ENCODE measurements at places on chromosomes 3 and 15.
A peak's percentile ranks its signal among the peaks of the same experiment; 100 is the strongest.

DNA sequence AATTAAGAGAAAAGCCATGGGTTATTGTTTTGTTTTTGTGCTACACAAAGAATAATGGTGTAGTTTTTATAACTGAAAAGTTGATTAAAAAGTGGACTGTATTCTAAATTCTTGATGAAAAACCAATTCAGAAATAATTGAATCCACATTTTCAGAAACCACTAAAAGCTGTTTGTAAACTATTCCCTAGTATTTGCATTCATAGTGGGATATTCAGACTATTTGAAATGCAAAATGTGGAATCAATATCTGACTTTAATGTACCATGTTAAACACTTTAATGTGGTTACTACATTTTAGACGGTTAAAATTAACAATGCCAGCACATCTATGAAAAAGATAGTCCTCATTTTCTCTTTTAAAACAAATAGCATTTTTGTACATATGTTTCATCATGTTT lies 104.6 kb downstream of the ZIC4 start:
- no peak for DNase-seq

DNA sequence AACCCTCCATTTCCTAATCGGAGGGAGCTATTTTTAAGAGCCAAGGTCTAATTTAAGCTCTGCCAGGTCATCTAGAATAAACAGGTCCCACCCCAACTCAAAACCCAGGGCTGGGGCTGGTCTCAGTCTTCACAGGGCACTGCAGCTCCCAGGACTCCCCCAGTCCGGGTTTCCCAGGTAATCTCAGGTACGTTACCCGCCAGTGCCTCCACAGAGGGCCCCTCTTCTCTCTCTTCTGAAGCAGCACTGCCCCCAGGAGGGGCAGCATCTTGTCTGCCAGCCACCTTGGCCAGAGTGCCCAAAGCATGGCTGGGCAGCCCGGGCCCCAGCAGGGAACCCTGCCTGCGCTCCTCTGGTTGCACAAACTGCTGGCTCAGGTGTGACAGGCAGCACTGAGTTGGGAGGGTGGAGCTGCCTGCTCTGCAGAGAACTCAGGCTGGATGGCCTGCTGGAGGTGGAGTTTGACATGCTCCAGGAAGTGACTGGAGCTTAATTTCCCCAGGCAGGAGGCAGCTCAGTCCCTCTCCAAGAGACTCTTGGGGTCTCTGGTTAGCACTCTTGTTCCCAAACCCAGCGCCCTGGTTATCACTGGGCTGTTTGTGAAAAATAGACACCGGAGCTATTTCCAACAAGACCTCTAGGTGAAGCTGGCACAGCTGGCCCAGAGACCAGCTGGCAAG lies at the start of gene PLA2G4F:
PLA2G4F (minus strand) TSS at position 394 of the 680 bp plus-strand sequence; CDS start at position 307, 87 bp downstream.
- no peak for DNase-seq

GRCh38 chr3:46864061-46864881 lies 1.0 kb upstream of the MYL3 start:
- DNase-seq = no peak

- DNase-seq = no peak
These were observed 135.0 kb downstream of the GREM1 start for GRCh38 chr15:32852771-32853170.

DNA sequence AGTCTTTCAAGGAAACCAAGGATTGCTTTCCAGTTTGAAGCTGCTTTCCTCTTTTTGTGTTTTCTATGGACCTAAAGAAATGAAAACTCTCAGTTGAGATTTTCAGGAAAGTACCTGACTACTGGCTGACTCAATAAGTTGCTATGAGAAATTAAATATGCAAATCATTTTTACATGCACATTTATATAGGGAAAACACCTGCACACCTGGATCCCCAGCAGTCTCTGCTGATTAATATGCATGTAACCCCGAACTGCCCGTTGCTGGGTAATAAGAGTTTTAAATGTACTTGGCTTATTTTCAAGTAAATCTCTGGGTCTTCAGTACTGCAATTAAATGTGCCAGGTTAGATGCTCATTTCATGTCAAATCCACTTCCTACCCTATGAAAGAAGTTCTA lies 77.2 kb downstream of the KBTBD8 start:
- no peak for DNase-seq

DNA sequence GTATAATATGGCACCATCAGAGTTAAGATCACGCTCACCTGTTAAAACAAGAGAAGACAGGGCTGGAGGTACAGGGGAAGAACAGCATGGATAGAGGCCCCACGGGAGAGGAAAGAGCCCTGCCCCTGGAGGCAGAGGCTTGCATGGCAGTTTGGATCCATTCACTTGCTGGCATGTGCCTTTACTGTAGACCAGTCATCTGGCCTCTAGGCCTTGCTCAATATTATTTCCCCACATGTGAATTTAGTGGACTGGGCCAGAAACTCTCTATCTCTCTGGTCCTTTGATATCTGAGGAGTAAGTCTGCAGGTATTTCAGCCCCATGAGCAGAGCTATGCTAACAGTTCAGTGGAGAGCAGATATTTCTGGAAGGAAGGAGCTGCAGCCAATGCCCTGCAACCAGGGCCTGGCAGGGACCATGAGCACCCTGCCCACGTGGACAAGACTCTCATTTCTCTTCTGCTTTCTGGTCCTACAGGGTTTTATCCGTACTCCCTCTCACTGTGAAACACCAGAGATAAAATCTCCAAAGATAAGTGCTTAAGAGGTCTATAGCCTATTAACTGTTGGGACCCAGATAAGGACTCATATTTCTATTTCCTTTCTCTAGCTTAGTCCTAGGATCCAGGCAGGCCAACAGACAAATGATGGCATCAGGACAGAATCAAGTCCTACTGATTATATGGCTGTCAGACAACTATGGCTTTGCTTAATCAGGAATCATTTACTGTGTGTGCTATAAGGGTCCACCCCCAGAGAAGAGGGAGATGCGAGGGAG lies 65.0 kb downstream of the CLDN11 start:
- DNase-seq = no peak

DNA sequence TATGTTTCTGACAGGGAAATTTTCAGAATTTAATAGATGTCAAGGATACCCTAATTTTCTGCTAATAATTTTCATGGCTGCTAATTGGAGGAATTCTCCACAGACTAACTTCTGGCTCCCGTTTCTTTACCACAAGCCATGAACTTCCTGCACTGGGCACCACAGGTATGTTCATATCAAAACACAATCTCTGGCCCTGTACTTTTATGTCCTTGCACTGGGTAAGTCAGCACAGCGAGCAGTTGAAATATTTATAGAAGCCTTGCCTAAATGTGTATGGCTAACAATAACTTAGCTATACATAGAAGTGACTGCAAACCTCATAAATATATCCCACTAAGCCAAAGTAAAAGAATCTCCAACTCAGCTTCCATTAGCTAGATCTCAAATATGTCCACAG lies 246.9 kb downstream of the ZIC1 start:
- no peak for DNase-seq

DNA sequence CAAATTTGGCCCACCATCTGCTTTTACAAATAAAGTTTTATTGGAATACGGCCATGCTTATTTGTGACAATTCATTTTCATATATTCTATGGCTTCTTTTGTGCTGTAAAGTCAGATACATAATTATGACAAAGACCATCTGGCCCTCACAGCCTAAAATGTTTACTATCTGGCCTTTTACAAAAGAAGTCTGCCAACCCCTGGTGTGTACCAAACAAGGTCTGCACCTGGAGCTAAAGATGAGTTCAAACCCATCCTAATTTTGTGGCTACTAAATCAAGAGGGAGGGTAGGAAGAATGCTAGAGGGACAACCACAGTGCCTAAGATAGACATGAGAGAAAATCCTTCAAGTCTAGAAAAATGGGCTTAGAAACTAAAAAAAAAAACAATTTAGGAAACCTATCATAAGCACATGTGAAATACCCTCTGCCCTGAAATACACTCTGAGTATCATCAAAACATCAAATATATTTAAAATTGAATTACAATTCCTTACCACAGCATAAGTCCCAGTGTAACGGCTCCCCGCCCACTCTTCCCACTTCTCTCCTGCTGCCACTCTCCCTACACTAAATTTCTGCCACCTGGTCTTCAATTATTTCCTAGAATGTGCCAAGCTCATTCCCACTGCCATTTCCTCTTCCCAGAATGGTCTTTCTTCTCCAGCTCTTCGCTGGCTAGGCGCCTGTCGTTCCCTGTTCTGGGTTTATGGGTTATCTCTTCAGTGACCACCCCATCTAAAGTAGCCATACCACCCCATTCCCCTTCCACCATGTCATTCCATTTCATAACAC lies 950.7 kb upstream of the CFAP20DC start:
- no peak for DNase-seq

GRCh38 chr15:74217907-74218885 lies 15.6 kb upstream of the STRA6 start:
- DNase-seq = no peak

DNA sequence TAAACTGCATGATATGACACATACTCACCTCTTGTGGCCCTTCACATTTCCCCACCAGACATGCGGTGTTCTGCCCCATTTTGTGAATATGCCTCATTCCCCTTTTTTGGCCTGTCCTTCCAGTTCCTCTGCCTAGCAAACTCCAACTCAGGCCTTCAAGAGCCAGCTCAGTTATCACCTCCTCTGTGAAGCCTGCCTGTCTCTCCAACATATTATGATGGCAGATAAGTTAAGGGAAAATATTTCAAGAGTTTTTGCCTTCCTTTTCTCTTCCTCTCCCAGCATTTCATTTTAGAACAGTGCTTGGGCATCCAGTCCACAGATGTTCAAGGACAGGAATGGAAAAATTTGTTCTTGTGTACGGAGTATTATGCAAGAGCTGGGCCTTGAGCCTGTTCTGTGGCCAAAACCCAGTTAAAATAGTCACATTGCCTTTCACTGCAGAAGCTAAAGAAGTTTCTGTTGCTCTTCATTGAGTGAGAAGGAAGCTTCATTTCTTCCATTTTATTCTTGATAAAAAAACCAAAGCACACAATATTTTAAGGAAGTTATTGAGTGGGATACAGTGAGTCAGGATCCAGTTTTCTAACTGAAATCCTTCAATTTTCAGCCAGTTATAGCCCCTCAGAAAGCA lies 192.0 kb downstream of the GHSR start:
- DNase-seq = no peak

- DNase-seq = peak; percentile 9
These were observed 130.6 kb upstream of the FHIT start for GRCh38 chr3:61381745-61382392.

Data from HS-27A (cell line).